ENCODE measurements at places on chromosomes 12 and 14. TPM values are rescaled to one million over a fixed set of nuclear protein-coding genes. Genes with fewer than 3 reads are reported as not detected.
A peak's percentile ranks its signal among the peaks of the same experiment; 100 is the strongest.

DNA sequence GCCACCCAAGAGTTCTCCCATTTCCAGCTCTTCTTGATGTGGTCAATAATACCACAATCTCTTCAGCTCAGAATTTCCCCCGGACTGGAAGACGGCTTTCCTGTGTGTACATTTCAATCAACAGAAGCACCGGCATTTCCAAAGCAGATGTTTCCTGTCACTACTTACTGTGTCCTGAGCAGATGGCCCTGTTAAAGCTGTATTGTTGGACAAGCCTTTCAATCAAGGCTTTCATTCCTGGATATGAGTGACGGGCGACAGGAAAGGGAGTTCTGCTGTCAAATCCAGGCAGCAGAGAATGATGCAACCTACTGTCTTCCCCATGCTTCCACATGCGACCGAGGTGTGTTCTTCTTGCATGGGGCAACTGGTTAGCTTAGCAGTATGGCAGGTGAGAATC is 76.4 kb upstream of the CCDC60 start:
- DNase-seq = no peak

DNA sequence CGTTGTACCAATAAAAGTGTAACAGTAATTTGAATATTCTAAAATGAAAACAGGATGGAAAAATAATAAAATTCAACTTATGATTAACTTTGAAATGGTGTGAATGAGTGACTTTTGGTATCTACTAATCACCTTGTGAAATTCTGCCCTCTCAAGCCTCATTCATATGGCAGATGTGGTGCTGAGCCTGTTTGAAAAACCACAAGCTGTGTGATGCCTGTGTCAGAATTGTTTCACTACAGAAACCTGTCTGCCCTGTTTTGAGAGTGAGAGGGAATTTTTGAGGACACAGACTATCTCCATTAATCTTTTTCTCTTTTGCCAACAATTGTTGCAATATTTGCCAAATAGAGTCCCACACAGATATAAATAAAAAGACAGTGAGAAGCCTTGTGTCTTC is 3.9 kb upstream of the RNU6-7 start:
- DNase-seq = no peak

- DNase-seq = no peak
Observed at GRCh38 chr12:15194456-15195368, 26.5 kb downstream of the RERG start.

DNA sequence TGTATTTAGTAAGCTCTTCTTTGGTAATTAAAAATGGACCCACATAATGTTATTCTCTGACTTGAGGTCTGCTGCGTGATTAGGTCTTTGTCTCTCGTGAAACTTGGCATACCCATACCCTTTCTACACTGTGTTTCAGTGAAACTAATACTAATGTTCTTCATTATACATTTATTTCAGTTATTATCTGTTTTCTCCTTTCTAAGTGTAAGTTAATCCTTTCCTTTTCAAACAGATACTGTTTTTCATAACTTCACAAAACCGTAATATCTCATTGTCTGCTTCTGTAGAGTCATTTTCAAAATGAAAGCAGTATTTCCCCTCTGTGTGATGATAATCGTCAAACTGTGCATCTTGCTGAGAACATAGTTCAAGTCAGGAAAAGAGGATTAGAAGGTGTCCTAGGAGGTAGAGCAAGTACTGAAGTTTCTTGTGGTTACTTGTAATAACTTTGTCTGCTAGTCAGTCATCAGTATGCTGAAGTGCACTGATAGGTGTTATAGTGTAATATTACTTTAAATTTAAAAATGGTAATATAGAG is 15.9 kb downstream of the PYROXD1 start:
- DNase-seq = no peak

DNA sequence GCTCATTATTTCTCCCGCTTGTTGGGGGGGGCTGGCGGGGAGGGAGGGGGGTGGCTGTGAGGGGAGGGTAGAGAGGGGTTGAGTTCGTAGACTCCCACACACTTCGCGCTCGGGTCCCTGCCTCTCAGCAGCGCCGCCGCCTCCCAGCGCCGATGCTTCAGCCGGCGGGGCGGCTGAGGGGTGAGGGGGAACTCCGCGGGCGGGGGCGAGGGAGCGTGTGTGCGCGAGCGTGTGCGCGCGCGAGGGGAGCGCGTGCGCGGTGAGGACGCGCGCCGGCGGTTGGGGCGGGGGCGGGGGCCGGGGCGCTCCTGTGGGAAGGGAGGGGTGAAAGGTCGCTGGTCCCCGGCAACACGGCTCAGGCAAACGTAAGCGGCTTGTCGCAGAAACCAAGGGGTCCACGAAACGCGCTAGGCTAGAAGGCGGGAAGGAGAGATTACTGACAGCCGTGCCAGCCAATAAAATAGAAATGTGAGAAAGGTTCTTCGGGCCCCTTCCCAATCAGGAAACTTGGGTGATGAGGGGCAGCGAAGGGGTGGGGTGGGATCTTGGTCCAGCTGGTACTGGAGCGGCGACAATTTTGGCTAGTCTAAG is 343 bp upstream of the NOVA1 start:
- peak; percentile 91 for DNase-seq

- DNase-seq = no peak
Observed at GRCh38 chr12:22275843-22276242, 58.7 kb downstream of the ST8SIA1 start.

GRCh38 chr14:90288651-90289355 is 32.5 kb downstream of the PSMC1 start:
- DNase-seq = no peak

GRCh38 chr14:40601063-40601462 is 1005.6 kb upstream of the LRFN5 start:
- no peak for DNase-seq

DNA sequence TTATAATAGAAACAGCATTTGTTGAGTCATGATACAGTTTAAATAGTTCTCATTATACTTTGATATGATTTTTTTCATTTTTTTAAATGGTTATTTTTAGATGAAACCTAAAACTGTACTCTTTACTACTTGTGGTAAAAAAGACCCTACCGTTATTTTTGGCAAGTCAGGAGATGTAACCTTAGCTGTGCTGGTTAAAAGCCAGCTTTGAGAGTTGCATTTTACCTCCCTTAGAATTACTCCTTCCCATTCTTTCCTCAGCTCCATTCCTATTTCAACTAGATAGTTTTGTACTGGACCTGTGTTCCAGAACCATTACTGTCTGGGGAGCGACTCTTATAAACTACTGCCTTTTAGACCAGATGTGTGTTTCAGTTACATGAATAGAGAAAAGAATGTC is 92.0 kb downstream of the RAD51B start:
- DNase-seq = no peak

DNA sequence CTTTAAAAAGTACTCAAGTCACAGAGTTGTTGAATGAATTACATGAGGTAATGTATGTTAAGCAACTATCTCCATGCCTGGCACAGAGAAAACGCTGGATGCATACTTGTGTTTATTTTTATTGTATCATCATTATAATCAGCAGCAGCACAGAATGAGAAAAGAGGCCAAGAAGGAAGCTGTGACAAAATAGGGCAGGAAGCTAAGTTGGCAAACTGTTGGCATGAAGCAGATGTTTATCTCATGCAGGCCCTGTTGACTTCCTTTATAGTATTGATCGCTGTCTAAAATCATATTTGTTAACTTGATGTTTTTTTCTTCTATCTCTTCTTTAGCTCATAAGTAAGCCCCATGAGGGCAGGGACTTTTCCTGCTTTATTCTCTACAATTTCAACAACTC is 466.6 kb downstream of the TRHDE start:
- no peak for DNase-seq

DNA sequence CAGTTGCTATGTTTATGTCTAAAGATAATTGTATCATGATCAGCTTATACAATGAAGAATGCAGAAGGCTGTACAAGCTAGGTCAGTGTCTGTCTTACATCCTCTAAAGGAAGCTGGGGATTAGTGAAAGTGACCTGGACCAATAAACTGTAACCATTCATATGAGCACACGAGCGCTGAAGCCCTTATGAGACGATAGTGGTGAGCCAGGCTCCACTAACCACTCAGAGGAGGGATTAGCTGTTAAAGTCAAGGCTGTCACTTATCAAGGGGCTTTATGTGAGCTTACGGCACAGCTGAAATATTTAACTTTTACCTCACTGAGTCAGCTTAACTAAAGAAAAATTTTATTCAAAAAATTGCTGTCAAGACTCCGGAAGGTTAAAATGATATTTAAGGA is 30.3 kb downstream of the NDUFA12 start:
- no peak for DNase-seq

DNA sequence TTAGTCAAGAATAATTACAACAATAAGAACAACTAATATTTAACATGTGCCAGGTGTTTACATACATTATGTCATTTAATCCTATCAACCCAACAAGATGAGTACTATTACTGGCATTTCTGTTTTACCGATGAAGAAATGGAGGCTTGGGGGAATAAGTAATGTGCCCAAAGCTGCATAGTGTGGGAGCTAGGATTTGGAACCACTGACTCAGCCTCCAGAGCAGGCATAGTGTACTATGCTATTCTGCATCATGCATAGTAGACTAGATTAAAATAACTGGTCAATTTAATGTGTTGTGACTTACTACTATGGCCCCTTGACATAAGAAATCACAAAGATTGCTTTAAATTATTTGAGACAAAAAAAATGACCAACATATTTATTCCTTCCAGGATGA is 9.5 kb downstream of the GPR19 start:
- no peak for DNase-seq

GRCh38 chr12:69284131-69284530 is 44.8 kb downstream of the CPSF6 start:
- peak; percentile 46 for DNase-seq

DNA sequence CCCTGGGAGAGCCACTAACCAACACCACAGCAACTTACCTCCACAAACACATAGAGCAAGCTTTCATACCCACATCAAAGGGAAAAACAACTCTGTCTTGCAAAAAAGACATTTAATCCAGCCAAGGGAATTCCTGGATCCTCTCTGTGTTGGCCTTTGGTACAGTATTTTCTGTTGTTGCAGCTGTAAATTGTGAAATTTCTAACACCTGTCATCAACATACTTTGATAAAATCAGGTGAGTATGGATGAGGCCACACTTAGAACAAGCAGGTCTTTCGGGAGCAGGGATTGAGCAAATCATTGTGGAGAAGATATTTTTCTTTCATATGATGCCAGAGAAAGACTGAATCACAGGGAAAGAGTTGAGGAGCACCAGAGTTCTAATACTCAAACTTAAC is 89.3 kb downstream of the SPTSSA start:
- DNase-seq = no peak

DNA sequence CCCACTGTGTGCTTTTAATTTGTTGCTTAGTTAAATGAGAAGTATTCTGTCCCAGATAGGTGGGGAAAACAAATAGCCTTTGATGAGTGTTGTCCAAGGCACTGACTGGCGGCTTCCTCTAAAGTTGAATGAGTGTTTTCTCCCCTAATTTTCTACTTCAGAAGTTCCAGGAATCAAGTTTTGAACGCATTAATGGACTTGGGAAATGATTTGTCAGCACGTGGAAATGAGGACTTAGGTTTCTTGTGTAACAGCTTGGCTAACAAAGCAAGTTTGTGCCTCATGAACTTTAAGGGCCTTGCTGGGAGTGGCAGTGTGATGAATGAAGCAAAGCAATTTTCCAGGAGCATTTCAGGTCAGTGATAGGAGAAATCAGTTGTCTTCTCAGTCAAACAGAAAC is 56.9 kb downstream of the LIN52 start:
- no peak for DNase-seq

- no peak for DNase-seq
Observed at GRCh38 chr12:3605692-3606091, 114.7 kb downstream of the PRMT8 start.

GRCh38 chr14:106738075-106738474 is 1211.7 kb downstream of the TMEM121 start:
- DNase-seq = no peak

The CCDC88C gene
- total RNA-seq = 19.7 TPM

The NDRG2 gene
- total RNA-seq = 84.5 TPM

The TRIM9 gene
- total RNA-seq = 1.1 TPM

The AMHR2 gene
- not detected for total RNA-seq

The SIX4 gene
- total RNA-seq = 9.9 TPM

The INTS13 gene
- total RNA-seq = 26.6 TPM

The METTL1 gene
- 4.9 TPM for total RNA-seq

The NRXN3 gene
- 3.9 TPM for total RNA-seq

The TRAF3 gene
- total RNA-seq = 12.4 TPM

The CMAS gene
- 38.7 TPM for total RNA-seq

The BDKRB2 gene
- total RNA-seq = 10.5 TPM

The SELPLG gene
- total RNA-seq = 3.6 TPM
